RPMI8226 (cell line): ENCODE measurements at places on chromosomes 1 and 21.

DNA sequence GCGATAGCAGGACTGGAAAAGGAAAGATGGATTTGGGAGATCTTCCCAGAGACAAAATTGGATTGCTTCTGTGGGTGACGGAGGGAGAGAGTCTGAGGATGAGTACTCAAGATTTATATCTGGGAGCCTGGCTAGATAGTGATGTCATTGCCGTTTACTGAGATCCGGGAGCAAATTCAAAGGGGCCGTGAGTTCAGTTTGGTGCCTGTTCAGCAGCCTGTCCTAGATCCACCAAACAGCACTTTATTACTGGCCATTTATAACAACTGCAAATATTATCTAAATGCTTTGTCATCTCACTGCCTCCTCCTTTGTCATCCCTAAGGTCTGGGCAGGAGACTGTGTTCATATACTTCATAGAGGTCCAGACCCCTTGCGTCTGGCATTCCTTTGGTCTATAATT is 29.2 kb downstream of the MAPKAPK2 start:
- no peak for DNase-seq

- DNase-seq: no peak
These were observed 100.5 kb upstream of the HMGB4 start for GRCh38 chr1:33763406-33763805.

DNA sequence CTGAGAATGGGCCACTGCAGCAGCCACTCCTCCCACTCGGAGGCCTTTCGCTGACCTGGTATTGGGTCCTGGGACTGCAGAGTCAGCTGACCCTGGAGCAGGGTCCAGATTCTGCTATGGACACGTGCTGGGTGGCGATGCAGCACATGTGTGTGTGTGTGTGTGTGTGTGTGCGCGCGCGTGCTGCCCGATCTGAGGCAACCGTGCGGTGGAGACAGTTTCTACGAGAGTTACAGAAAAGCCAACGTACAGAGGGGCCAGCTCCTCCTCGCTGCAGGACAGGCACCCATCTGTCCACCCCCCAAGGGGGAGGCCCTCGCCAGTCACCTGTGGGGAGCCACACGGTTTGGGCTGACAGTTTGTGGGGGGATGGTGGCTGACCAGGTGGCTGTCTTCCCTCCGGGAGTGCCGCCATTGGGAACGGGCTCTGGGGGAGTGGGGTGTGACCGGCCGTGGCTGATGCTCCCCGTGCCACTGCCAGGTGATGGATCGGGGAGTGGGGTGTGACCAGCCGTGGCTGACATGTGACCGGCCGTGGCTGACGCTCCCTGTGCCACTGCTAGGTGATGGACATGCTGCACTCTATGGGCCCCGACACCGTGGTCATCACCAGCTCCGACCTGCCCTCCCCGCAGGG is 24.0 kb downstream of the CSTB start:
- DNase-seq: no peak

- DNase-seq: no peak
These were observed 37.6 kb downstream of the PRKCZ start for GRCh38 chr1:2087766-2088165.

DNA sequence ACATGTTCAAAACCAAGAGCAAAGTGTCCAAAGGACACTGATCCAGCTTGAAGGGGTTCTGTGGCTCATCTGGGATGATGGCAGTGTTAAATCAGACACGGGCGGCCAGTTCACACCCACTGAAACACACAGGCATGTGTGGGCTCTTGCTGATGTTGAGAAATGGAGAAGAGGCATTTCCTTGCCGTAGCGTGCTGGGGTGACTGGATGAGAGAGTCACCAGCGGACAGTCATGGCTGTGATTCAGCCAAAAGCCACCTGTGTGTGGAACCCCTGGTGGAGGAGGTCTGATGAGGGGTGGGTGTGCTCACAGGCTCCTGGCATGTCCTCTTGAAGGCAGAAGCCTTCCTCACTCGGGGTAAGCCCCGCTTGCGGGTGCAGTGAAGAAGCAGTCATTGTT is 7.2 kb downstream of the C1orf35 start:
- DNase-seq: no peak
